ENCODE measurements at places on chromosomes 6 and 20.

GRCh38 chr6:134458857-134459657 is 141.1 kb upstream of the SGK1 start:
- DNase-seq: no peak

DNA sequence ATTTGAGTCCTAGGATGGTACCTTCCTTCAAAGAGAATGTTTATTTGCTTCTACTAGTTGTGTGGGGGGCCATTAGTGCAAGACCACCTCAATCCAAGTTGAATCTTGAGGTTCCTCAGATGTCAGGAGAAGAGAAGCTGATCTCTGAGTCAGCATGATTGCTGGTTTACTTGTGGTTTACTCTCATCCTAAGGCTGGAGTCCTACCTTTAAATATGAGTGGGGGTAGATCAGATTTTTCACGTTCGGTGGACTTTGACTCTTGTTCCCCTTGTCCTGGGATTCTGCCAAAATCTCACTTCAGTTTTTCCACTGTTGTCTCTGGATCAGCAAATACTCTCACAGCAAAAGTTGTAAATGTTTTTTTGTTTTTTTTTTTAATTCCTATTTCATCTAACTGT is 84.6 kb upstream of the F13A1 start:
- DNase-seq: no peak

DNA sequence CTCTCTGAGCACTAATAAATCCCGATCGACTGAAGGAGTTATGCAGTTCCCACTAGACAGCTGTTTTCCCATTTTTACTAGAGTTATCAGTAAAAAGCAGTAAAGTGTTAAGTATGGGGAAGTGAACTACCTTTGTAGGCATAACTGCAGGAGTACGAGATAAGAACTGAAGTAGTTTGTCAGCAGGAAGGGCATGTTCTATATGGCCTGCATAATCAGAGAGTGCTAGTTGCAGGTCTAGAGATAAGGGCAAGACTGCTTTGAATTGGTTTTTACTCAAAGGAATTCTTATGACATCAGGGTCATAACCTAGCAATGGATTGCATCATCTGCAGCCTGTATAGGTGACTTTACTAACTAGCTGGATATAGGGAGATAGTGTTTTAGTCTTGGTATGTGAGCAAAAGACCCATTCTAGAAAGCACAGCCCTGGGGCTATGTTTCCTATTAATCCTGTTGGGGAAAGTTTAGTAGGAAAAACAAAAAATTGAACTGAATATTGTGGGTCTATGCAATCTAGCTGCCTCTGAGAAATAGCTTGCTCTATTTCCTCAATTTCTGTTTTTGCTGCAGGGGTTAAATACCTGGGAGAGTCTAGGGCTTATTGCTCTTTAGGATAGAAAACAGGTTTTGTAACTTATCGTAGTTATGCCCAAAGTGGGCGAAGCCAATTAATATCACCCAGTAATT is 22.6 kb upstream of the CRISP1 start:
- DNase-seq: no peak

DNA sequence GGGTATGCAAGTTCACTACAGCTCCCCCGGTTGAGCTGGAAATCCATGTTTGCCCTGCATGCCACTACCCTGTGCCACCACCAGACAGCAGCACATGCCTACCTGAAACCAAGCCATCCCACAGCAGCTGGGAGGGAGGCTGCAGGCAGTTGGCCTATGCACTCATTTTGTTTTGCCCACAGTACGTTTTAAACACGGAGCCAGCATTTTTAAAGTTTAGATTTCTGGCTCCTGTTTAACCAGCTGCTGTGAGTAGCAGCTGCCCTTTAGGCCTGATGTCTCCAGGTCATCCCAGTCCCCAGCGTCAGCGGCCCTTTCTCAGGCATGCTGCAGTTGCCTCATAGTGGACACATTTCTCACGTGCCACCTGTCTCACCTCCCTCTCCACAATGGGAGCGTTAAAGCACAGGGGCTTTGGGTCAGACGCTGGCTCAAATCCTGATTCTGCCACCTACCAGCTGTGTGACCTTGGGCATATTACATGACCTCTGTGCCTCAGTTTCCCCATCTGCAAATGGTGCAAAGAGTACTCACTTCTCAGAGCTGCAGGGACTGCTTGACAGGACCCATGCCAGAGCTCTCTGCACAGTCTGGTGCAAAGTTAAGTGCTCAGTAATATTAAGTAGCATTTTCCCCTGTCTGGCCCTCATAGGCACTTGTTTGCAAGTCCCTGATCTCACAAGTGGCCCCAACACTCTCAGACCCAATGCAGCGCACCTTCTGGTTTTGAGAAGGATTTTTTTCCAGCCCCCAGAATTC is 8.2 kb upstream of the UBE2V1 start:
- peak; percentile 14 for DNase-seq

- no peak for DNase-seq
Measured at GRCh38 chr20:41769592-41770018, 151.4 kb upstream of the CHD6 start.

DNA sequence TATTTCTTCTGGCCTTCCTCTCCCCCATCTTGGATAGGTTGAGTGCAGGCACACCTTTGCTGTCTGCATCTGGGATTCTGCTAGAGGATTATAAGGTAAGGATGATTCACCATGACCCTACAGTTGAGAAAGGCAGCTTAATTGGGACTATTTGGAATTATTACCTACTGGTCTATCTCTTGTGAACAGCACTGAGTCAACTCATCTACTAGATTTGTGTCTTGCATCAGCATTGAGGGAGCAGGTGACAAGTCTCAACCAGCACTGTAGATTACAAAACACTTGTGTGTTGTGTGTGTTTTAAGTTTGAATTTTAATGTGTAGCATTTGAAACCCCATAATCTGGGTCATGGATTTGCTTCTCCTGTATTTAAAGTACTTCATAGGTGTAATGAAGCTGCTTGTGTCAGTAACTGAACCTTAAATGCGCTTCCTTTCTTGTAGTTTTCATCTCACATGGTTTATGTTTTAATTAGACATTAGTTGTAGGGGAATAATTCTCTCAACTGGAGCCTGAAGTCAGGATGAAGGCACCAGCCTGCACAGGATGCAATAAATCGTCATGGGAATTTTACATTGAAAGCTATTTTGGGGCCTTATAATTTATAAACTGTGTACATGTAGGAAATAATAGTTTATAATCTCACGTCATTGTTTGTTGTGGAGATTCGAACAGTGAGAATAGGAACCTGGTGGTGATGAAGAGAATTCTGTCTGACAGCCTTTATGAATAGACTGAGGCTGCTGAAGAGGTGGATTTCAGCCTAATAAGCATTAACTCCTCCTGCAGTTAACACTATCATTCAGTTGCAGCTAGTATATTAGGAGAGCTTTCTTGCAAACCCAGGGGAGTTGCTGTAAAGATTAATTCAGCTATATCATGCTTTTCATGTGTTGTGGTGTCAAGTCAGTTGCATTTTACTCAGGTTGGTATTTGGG is 125.1 kb downstream of the JARID2 start:
- no peak for DNase-seq

DNA sequence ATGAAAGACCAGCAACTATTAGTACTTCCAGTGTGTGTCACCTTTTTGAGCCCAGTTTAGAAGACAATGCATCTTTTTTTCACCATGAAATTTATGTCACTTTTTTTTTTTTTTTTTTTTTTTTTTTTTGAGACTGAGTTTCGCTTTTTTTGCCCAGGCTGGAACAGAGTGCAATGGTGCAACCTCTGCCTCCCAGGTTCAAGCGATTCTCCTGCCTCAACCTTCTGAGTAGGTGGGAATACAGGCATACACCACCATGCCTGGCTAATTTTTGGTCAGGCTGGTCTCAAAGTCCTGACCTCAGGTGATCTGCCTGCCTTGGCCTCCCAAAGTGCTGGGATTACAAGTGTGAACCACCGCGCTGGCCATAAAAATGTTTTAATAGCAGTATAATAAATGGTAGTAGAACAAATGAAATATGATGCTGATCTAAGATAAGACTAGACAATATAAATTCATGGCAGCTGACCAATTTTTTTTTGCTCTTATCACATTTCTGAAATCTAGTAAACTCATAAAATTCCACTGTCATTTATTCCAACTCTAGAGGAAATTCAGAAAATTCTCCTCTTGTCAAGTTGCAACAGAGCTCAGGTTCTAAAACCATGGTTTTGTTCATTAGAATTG is 21.3 kb downstream of the NHSL1 start:
- DNase-seq: no peak

Measured in esophagus squamous epithelium (tissue), 5 donors.